ENCODE measurements at places on chromosomes 1 and 21.

- DNase-seq = no peak
These were observed 253.3 kb downstream of the KAZN start for GRCh38 chr1:14851760-14852159.

- DNase-seq = no peak
These were observed 6.5 kb downstream of the RUNX3 start for GRCh38 chr1:24923485-24924113.

GRCh38 chr1:226308723-226309397, at the start of gene LIN9:
TSS of gene LIN9 (minus strand) at chr1:226309164. CDS start at chr1:226309139, 25 bp downstream.
- peak; percentile 87 for DNase-seq

GRCh38 chr1:202589190-202589930, 120.9 kb downstream of the SYT2 start:
- DNase-seq = no peak

GRCh38 chr1:230681599-230681998, 32.3 kb downstream of the AGT start:
- DNase-seq = no peak

- DNase-seq = no peak
These were observed 621.5 kb upstream of the ADGRL2 start for GRCh38 chr1:81179242-81179641.

GRCh38 chr1:222413436-222413835, 134.5 kb downstream of the HHIPL2 start:
- DNase-seq = no peak

GRCh38 chr1:97138515-97139032, 417.0 kb downstream of the PTBP2 start:
- DNase-seq = no peak

- DNase-seq = peak; percentile 40
These were observed 9.9 kb downstream of the RNF223 start for GRCh38 chr1:1063945-1064831.

DNA sequence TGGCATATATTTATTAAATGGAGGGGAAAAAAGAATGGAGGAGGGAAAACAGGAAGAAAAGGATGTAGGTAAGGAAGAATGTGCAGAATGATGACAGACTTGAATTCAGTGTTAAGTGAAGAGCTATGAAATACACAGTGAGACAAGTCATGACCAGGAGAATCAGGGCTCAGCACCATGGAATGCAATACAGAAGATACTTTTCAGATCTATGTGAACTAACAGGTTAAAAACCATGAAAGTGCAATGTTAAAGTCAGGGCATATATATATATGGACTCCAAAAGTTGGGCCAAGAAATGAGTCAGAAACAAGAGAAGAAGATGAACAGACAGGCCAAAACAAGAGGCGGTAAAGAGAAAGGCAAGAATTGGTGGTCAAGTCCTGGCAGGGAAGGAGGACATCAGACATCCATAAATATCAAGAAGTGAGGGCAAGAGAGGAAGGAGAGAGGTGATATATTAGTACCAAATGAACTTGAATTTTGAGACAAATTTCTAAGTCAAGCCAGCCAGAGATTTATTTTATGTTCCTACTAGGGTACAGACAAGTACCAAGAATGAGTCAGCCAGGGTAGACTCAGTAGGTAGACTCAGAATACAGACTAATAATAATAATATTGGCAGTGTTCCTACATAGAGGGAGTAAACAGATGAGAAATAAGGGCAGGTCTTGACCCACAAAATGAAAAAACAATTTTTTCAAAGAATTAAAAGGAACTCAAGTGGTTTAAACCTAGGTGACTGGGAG, 39.5 kb upstream of the MCOLN3 start:
- no peak for DNase-seq

DNA sequence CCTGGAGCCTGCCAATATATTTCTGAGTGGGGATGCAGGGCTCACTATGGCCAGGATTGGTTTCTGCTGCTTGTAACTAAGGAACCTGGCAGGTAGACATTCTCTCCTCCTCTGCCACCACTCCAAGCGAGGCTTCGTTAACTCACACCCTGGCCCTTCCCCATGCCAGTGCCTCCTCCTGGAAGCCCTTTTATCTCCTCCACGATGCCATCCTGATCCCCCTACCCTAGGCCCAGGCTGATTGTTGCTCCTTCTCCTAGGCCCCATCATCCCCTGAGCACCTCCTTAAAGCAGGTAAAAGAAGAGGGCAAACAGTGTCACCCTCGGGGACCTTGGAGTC, 118.5 kb downstream of the DMRTB1 start:
- DNase-seq = no peak

DNA sequence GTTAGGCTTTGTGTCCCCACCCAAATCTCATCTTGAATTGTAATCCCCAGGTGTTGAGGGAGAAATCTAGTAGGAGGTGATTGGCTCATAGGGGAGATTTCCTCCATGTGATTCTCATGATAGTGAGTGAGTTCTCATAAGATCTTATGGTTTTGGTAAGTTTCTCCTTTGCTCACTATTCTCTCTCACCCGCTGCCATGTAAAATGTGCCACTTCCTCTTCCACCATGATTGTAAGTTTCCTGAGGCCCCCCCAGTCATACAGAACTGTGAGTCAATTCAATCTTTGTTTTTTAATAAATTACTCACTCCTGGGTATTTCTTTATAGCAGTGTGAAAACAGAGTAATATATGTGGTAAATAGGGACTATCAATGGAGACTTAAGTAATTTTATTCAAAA, 434.5 kb upstream of the OLFM3 start:
- no peak for DNase-seq

- DNase-seq = no peak
These were observed 15.9 kb upstream of the ITPKB start for GRCh38 chr1:226754793-226755533.

DNA sequence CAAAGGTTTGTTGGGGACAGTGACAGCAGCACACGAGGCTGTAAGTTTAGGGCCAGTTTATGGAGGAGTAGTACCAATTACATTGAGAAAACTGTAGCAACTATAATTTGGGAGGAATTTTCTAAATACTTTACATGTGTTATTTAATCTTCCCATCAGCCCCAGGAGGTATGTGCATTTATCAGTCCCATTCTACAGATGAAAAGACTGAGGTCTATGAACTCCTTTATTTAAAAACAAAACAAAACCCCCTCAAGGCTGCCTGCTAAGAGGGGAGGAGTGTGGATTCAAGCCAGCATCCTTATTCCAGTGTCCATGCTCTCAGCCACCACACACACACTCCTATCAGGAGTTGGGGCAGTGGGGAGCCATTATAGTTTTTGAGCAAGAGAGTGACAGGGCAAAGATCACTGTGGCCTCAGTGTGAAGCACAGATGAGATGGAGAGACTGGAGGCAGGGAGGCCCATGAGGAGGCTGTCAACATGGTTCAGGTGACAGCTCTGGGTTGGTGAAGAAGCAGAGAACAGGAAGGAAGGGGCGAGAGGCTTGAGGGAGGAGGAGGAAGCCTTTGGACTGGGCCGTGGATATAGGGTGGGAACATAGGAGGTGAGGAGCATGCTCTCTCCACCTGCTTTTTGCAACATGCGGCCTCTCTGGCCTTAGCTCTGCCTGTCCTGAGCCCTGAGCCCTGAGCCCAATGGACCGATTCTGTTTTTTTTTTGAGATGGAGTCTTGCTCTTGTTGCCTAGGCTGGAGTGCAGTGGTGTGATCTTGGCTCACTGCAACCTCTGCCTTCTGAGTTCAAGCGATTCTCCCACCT, 9.7 kb downstream of the TNFRSF1B start:
- no peak for DNase-seq

DNA sequence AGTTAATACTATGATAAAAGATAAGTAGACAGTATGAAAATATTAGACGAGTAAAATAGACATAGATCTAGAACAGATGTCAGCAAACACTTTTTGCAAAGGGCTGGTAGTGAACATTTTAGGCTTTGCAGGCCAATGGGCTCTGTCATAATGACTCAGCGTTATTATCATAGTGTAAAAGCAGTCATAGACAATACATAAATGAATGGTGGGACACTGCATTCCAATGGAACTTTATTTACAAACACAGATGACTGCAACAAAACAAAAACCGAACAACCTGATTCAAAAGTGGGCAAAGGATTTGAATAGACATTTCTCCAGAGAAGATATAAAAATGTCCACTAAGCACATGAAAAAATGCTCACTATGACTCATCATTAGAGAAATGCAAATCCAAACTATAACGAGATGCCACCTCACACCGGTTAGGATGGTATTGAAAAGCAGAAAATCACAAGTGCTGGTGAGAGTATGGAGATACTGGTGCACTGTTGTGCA, 7.3 kb downstream of the GSTM5 start:
- DNase-seq = no peak

DNA sequence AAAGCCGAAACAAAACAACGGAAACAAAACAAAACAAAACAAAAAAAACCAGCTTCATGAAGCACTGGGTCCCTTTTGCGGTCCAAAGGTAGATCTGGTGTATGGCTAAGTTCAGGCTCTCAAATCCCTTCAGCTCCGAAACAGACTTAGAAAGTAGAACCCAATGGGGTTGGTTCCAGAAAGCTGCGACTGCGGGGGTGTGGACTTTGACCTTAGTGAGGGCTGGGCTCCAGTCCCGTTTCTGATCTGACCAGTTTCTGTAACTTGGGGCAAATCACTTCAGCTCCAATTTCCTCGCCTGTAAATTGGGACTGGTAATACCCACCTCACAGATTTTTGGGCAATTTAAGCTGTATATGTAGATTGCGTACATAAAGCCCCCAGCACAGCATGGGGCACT, 105.2 kb downstream of the ZSCAN20 start:
- no peak for DNase-seq

DNA sequence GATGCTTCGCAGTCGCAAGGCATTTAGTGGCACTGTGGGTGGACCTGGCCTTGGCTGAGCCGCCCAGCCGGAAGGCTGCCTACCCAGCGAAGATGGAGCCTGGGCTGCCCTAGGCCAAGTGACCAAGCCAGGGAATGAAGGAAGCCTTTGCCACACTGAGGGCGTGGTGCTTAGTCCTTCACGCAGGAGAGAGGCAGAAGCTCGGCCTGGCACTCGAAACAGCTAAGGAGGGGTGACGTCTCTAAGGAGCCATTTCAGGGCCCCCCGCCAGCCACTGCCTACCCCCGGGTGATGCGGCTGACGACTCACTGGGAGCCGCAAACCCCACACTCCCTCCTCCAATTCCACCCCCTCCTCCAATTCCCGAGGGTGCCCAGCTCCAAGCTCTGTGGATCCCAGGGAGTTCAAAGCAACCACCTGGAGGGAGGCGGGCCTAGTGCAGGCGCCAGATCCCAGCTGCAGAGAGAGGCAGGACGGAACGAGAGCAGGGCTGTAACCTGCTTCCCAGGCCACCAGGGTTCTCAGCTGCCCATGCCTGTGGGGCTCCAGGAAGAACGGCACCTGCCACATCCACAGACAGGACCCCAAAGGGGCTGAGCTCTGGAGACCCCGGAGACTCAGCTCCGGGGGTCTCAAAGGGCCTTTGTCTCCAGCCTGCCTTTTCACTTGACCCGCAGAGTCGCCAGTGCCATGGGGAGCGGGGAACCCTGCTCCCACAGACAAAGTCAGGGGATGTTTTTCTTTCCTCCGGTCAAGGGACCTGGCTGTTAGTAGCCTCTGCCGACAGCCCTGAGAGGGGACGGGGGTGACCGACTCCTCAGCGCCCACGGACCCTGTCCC, 75.8 kb downstream of the ARHGEF16 start:
- DNase-seq = no peak

GRCh38 chr21:45098867-45099266, 24.5 kb downstream of the ADARB1 start:
- no peak for DNase-seq

- DNase-seq = no peak
These were observed 10.1 kb downstream of the KDM1A start for GRCh38 chr1:23029337-23029736.

DNA sequence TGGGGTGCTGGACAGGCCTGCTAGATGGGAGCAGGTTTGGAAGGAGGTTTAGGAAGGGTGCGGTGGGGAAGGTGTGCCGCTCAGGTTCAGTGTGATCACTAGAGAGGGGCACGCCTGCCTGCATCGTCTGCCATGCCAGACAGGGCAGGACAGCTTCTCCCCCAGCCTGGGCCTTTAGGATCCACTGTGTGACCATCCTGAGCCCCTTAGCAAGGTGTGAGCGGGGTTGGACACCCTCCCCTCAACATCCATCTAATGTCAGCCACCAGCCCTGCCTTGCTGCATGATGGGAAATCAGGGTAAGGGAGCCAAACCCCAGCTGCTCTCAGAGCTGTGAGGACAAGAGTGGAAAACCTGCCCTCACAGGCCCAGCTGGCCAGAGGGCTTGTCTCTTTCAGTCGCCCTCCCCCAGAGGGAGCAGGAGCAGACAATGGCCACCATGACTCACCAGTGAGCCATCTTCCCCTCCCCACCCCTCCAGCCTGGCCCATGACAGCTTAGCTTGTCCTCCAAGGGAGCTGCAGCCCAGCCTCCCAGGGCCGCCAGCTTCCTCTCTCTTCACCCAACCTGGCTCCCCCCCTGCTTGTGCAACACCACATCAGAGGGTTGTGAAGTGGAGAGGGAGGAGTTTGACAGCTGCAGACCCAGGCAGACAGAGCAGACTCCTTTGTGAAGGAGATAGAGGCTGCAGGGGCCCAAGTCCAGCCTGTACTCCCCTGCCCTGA, 37.0 kb downstream of the NUAK2 start:
- peak; percentile 62 for DNase-seq

GRCh38 chr1:168752171-168752832, 23.3 kb upstream of the DPT start:
- DNase-seq = no peak

- no peak for DNase-seq
These were observed 126.2 kb upstream of the L1TD1 start for GRCh38 chr1:62068416-62068843.

GRCh38 chr1:20739225-20739624, 6.7 kb upstream of the SH2D5 start:
- DNase-seq = no peak

GRCh38 chr1:114082867-114083585, 70.6 kb downstream of the SYT6 start:
- DNase-seq = no peak

DNA sequence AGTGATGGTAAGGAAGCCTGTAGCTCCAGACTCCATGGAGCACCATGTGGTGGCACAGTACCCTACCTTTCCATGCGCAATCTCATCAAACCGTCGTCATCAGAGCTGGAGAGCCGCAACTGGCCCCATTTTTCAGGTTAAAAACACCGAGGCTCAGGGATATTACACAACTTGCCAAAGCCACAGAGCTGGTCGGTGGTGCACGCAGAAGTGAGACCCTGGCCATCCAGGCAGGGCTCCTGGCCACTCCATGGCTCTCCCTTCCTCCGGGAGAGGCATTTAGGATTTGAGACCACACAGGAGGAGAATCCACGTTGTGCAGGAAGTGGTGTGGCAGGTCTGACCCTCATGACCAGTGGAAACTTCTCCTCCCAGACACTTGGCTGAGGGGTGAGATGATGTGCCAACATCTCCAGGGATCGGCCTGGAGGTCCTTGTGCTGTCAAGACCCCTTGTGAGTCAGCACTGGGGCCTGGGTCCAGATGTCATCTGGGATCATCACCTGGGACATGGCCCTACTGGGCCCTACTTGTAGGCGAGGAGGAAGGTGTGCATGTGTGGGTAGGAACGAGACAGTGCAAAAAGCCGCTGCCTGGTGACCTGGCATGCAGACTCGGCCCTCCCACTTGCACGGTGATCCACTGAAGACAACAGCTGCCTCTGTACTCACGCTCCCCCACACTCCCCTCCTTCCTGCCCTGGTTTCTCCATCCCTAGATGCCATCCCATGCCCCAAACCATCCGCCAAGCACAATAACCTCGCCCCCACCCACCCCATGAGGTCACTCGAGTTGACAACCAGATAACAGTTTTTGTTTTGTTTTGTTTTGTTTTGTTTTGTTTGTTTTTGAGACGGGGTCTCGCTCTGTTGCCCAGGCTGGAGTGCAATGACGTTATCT, 10.4 kb downstream of the TFF3 start:
- no peak for DNase-seq
